ENCODE measurements at places on chromosomes 2 and 18.
A peak's percentile ranks its signal among the peaks of the same experiment; 100 is the strongest.

GRCh38 chr2:148965623-148966437, 72.7 kb upstream of the LYPD6B start:
- no peak for DNase-seq

DNA sequence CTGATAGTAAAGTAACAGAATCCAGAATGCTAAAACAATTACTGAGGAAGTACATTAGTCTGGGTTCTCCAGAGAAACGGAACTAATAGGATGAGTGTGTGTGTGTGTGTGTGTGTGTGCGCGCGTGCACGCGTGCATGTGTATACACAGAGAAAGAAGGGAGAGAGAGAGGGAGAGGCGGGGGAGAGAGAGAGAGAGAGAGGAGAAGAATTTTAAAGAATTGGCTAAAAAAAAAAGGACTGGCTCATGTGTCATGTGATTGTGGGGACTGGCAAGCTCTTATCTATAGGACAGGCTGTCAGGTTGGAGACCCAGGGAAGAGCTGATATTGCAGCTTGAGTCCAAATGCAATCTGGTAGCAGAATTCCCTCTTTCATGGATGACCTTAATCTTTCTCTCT, 976.2 kb upstream of the CDH2 start:
- DNase-seq = no peak

GRCh38 chr18:41789001-41789400, 166.0 kb upstream of the PIK3C3 start:
- DNase-seq = peak; percentile 17

GRCh38 chr18:42536442-42536841, 579.0 kb downstream of the RIT2 start:
- DNase-seq = no peak

DNA sequence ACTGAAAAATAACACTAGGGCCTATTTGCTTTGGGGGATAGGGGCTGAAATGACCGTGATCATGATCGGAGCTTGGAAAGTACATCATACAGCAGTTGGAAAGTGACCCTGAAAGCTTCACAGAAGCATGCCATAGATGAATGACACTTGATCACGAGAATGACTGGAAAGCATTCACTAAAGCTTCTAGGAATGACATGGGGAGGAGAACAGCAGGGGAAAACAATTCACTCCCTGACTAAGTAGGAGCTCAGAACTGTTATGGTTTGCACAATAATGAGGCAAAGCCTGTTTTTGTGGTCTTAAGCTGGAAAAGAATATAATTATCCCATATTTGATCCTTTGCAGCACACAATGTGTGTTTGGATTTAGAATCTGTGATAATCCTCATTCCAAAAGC, 237.5 kb downstream of the NOL4 start:
- no peak for DNase-seq

DNA sequence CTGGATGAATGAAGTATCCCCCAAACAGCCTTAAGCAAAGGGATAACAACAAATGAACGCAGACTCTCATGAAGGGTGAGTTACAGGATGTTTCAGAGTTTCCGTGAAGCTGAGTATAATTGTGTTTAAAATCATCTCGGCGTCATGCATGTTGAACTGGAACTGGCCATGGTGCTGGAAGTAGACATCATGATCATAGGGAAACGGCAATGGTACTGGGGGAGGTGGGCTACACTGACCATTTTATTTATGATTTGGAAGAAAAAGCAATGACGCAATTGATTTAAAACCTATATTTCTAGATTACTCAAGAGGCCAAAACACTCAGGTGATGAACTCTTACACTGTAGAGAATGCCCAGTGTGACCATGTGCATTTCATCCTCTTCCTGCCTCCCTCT, 387.9 kb upstream of the MYT1L start:
- DNase-seq = no peak

DNA sequence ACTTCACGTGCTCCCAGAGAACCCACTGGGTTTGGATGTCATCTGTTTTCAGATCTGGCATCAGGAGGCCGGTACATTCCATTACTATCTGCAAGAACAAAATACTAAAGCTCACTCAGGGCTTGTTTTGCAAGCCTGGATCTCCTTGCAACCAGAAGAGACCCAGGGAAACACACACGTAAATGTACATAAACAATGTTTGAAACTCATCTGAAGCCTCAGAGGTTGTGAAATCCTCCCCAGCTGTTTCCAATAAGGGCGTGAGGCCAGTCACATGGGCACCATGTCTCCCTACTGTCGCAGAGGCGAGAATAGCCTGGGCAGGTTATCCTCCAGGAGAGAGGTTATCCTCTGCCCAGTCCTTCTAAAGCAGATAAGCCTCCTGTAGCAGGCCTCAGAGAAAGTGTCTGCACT, 186.9 kb downstream of the GFPT1 start:
- DNase-seq = peak; percentile 59

- DNase-seq = peak; percentile 73
These were observed 941.1 kb upstream of the FANCL start for GRCh38 chr2:59182249-59182648.

DNA sequence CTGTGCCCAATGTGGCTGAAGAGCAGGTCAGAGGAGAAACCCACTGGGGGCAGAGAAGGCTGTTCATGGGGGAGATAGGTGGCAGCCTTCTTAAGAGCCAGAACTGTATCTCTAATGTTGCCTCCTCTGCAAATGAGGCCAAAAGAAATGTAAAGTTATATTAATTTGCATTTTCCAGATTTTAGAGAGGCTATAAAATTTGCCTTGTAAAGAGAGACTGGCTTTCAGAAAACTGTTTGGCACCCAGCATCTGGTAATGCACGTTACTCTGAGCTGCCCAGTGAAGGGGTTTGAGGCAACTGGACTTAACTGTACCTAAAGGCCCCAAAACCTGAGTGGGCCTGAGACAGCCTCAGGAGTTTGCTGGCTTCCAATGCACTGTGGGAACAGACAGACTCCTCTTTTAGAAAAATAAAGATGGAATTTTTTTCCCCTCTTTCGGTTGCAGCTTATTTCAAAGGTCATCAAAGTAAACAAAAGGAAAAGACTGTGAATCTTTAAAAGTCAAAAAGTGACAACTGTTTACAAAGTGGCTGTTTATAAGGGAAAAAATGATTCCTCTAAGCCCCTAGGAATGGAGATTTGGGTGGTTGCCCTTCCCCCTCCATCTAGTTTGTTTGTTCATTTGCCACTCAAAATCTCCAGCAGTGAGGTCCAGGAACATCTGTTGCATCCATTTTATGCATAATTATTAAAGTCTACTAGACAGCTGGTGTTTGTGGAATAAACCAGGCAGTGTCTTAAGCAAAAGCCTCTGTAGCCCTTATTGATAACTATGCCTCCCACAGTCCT, 132.2 kb upstream of the ZFP36L2 start:
- DNase-seq = no peak

GRCh38 chr2:109423556-109424359, 190.0 kb downstream of the SEPTIN10 start:
- no peak for DNase-seq

DNA sequence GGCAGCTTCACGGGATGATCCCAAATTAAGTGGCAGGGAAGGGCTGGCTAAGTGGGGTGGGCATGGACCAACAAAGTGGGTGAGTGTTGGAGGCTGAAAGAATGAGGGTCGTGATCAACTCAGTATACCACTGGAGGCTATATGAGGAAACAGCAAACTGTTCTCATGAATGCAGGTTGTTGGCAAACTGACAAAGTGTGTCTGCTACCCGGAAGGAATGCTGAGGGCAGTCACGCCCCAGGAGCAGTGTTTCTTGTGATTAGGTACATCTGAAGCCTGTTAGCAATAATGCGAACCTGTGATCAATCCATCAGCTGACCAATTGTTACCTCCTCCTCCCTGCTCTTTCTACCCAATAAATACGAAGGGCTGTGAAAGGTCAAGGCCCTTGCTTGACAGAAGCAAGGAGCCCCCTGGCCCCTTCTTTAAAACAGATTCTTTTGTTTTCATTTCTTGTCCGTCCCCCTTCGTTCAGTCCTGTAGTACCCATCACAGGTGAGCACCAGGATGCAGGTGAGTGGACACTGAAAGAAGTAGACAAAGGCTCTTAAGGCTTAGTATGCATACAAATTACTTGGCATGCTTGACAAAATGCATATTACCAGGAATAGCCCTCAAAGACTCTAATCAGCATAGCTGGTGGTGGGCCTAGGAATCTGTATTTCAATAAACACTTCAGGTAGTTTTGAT, 67.9 kb downstream of the LOXHD1 start:
- no peak for DNase-seq

GRCh38 chr2:60368456-60368855, 185.0 kb downstream of the BCL11A start:
- no peak for DNase-seq

DNA sequence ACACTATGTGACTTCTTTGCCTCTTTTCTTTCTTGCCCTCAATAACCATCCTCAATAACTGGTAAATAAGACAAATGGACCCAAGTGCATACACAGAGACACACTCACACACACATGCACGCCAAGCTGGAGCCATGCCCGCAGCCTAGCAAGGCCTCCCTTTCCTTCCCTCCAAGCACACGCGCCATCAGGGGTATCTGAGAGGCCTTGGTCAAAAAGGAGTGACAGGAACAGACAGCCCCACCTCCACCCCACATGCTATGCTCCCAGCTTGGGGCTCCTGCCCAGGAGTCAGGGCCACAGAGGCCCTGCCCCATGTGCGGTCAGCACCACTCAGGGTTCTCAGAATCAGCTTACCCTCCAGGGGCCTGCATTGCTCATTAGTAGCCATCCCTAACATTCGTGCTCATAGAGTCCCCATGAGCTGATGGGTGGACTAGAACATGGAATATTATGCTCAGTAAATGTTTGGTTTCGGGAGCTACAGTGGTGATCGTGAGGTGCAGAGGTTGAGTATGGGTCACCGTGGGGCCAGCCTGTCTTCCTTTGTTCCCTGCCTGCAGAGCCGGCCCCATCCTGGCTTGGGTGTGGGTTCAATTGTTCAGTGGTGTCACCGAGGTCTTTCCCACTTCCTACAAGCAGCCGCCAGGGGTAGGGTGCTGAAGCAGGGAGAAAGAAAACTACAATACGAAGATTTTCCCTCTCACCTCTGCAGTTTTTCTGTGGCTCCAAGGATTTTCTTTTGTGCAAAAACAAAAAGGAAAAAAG, 158.2 kb upstream of the RAB12 start:
- DNase-seq = no peak

- no peak for DNase-seq
These were observed 24.4 kb downstream of the EHD3 start for GRCh38 chr2:31258351-31258750.

DNA sequence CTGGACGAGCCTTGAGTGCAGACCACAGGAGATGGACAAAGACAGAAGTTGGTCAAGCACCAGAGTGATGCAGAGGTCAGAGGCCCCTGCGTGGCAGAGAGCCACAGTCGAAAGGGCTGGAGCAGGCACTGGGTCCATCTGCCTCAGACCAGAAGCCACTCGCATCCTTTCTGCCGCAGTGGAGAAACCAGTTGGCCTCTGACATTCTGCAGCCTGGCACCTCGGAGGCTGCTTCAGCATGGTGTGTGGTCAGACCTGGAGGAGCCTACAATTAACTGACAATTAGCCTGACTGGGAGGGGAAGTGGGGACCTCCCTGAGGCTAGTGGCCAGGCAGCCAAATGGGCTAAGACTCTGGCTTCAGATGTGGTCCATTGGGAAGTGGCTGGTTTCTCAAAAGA, 111.1 kb downstream of the SGPP2 start:
- DNase-seq = no peak

GRCh38 chr18:69865776-69866175, 81.9 kb downstream of the CD226 start:
- DNase-seq = no peak

DNA sequence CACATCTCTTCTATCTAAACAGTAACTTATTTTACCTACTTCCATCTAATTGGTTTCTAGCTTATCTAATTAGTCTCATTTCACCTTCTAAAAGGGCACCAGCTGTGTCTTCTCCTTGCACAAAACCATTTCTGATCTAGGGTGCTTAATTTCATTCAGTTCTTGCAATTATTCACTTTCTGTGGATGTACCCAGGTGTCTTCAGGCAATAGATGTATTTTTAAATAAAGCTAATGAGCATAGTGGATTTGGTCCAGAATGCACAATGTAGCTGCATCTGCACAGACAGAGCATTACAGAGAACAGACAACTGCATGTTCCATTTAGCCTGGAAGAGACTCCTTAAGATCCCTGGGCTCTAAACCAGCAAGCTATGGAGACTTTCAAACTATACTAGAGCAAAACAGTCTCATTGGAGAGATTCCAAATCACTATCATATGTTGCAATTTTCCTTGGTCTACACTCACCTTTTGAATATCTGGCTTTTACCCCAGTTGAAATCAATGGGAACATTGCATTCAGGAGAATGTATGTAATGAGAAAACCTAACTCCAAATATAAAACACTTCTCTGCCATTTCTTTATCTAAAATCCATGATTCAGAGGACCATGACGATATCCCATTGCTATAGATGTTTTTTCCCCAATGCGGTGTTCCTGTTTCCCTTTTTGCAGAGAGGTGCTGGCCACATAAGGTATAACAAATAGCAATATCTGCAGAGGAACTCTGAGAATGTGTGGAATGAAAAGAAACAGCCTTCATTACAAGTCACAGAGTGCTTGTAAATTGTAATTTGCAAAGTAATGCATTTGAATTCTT, 3.5 kb upstream of the RFX8 start:
- DNase-seq = peak; percentile 61

DNA sequence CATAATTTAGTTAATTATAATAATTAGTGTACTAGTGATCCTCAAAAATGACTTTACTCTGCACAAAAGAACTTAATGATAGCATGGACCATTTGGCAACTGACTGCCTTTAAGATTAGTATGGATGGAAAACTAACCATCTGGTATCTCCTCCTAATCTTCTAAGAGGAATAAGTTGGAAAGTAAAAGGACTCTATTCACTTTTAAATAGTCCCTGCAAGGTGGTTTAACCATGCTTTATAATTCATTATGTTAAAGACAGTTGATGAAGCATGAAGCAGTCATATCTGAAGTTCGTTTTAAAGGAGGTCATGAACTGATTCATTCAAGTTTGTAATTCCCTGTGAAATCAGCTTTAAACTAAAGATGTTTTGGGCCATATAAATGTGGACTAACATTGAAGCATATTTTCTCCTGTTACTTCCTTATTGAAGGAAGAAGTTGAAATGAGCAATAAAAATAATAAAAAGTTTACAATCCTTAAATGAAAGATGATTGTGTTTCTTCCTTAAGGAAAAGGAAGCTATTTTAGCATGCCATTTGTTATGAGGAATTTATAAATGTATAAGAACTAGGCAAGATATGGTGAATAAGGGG, 446.0 kb downstream of the XIRP2 start:
- no peak for DNase-seq

DNA sequence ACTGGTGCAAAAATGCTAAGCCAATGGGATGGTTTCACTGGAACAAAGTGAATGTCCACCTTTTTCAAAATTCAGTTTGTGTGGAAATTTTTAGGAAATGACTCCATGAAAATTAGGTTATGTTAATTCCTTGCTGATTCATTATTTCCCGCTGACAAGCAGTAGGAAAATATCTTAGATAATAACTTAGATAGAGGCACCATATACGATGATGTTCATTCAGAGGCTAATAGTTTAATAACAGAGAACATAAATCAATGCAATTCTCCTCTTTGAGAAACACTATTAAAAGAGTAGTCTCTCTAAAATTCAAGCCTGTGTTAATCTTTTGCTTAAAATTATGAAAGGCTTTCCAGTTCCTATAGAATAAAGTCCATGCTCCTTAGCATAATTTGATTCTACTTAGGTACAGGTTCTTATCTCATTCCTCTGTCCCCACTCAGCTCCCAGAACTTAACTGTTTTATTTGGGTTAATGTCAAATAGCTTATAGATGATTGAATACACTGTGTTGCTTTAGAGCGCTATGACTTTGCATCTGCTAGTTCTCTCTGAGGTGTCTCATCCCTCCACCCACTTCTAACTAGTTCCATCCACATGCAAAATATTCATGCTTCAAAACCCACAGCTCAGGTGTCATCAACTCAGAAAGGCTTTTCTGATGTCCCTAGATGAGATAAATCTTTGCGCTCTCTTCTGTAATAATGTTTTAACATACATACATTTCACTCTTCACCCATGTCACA, 503.6 kb downstream of the ERBB4 start:
- DNase-seq = no peak
